ENCODE measurements at places on chromosomes 2 and 18.

- no peak for DNase-seq
Observed at GRCh38 chr2:3958969-3959368, 255.6 kb downstream of the DCDC2C start.

DNA sequence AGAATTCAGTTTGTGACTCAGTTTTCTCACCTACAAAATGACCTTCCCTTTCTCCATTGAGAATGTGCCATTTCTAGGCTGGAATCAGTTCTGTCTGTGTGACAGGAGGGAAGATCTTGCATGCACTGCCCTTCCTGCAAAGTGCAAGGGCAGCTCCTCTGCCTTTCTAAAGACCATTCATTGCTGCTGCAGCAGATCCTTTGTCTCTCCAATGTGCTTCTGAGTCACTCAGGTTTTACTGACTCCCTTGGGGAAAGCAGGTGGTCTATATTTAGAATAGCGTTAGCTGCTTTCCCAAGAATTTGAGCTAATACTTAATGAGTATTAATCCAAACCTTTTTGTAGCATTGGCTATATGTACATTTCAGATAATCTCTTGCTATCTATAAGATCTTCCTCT lies 62.5 kb downstream of the DAW1 start:
- no peak for DNase-seq

- DNase-seq = no peak
Observed at GRCh38 chr18:42824178-42824577, 291.3 kb downstream of the RIT2 start.

- DNase-seq = no peak
Observed at GRCh38 chr2:112023707-112024106, 31.4 kb upstream of the TMEM87B start.

- no peak for DNase-seq
Observed at GRCh38 chr2:72414137-72414760, 266.6 kb upstream of the CYP26B1 start.

GRCh38 chr18:72675394-72675793 lies 131.3 kb upstream of the CBLN2 start:
- DNase-seq = no peak

DNA sequence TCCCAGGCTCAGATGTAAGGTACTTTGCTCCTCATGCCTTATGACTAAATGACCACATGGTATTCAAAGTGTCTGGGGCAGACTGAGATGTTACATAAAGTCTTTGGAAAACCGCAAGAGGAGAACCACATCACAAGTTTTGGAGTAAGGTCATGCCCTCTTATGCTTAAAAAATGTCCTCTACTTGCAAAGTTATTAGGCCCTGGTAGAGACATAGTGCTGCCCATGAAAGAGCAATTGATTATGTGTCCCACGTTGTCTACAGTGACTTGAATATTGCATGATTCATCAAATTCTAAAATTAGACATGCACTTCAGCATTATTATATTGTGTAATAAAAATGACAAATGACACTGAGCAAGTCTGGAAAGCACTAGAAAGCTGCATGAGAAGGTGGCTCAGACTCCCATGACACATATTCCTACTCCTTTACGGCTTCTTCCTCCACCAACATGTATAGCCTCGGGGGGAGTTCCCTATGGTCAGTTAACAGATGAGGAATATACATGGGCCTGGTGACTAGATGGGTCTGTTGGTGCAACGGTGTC lies 602.6 kb upstream of the VRK2 start:
- DNase-seq = no peak

- DNase-seq = no peak
Observed at GRCh38 chr2:65511306-65511705, 78.9 kb upstream of the SPRED2 start.

DNA sequence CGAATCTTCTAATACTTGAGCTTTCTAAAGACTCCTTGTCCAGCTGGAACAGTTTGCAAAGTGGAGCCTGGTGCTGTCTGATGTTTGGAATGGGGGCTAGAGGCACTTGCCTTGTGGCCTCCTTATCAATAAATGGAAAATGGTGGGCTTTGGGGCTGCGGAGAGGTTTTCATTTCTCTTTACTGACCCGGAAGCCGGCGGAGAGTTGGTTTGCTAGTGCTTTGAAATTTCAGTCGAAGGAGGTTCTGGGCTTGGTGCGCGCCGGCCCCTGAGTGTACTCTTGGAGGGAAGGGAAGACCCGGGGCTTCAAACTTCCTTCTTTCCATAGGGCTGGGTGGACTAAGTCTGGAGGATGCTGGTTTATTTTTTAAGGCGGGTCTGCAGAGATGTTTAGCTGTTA lies 714 bp downstream of the RPIA start:
- DNase-seq = no peak

GRCh38 chr18:12765126-12765525 lies 62.3 kb downstream of the PSMG2 start:
- no peak for DNase-seq

GRCh38 chr2:124920448-124920847 lies 895.4 kb downstream of the CNTNAP5 start:
- DNase-seq = no peak

- no peak for DNase-seq
Observed at GRCh38 chr18:58447402-58448095, 181.3 kb downstream of the ALPK2 start.

DNA sequence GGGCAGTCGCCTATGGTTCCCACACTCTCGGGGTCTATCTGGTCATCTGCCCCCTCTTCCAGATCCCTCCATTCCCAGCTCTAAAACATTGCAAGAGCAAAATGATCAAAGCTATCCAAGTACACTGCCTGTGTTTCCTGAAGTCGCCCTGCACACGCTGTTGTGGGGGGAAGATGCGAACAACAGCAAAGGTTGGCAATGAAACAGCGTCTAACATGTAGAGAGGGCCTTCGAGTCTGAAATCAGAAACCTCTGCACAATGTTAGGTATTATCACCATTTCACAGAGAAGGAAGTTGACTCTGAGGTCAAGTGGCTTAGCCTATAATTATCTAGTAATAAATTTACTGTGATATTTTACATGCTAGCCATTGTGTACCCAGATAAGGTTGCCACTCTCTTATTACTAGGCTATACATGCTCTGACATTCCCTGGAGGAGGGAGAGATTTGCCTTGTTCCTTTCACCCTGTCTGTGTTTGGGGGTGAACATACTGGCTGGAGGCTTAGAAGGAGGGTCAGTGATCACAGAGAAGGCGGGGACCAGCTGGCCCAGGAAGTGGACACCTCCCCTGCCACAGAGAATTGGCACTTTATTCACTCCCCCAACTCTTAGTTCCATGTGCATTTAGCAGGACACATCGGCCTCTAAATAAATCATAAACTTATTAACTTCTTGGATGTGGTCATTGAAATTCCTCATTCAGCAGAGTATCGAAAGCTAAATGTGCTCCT lies 36.8 kb downstream of the KCTD1 start:
- no peak for DNase-seq

DNA sequence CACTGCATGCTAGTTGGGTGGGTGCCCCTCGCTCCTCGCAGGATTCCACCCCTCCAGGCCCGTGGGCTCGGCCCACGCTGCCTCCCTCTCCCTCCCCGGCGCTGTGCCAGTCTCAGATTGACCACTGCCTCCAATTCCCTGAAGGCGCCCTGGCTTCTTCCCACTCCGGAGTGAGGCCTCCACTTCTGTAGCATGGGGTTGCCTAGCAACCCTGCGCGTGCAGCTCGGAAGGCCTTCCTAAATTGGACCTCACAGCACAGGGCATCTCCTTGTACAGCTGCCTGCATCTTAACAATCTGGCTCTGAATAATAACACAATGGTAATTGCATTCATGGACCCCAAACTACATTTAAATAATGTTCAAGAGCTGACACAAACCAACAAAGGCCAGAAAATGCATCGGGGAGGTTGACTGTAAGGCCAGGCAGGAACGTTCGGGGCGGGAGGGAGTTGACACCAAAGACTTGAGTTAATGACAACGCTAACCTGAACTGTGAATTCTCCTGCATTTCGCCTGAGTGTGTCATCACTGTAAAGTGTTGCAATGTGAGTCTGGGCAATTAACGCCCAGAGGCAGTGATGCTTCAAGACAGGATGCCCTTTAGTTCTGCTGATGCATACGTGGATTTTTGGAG lies 222.9 kb downstream of the ZBTB7C start:
- no peak for DNase-seq

GRCh38 chr2:233820774-233821105 lies 33.6 kb downstream of the HJURP start:
- no peak for DNase-seq

GRCh38 chr2:135299658-135300244 lies 231.3 kb downstream of the ZRANB3 start:
- no peak for DNase-seq

DNA sequence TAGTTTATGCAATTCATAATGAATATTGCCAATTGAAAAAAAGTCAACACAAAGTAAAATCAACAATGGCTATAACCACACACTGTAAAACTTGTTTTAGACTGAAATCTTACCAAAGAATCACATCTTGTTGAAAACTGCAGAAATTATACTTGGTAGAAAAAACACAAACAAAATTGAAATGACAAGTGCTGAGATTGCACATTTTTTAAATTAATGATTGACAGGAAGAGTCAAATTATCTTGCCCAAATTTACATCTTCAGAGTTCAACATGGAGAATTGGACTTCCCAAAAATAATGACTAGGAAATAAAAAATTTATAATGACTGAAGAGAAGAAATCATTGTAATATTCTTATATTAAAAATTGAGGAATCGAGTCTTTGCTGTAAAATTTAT lies 84.6 kb upstream of the TTC39C start:
- no peak for DNase-seq

DNA sequence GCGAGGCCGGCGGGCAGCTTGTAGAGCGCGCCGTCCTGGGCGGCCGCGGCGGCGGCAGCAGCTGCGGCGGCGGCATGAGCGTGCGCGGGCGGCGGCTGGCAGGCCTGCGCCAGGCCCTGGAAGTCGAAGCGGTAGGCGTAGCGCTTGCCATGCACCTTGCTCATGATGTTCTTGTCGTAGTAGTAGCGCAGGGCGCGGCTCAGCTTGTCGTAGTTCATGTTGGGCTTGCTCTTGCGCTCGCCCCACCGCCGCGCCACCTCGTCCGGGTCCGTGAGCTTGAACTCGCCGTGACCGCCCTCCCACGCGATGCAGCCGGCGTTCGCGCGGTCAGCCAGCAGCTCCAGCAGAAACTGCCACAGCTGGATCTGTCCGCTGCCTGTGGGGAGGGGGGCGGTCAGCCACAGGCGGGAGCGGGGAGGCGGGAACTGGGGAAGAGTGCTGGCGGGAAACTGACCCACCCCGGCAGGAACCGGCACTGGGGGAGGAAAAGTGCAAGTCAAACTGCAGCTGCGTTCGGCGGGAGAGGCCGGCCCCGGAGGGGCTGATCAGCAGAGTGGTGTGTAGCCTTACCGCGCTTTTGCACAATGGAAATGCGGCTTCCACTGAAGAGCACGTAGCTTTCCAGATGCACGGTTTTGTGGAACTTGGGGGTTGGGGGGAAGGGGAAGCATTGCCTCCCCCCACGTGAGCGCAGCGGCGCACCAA lies 3.0 kb downstream of the FEV start:
- DNase-seq = no peak

DNA sequence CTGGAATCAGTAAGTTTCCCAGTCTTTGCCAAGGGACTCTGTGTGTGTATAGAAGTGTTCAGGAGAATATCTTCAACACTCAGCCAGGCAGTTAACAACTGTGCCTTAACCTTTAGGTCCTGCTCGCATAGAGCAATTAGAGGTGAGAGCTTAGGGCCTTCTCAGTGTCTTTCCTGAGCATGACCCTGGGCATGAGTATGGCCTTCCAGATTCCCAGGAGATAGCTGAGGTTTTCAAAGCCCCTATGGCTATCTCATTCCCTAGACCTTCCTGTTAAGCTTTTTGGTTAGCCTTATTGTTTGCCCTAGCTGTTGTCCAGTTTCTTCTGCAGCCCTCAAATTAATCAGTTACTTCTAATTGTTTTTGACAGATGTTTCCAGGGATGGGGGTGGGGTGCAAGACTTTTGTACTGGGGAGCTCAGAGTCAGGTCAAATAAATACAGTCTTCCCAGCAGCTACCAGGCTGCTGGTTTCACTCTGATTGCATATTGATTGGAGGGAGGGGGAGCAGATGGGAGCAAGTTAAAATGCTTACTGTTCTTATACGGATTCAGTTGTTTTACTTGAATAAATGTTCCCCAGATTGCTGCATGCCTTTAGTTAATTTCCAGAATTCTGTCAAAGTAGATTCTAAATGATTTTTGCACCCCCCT lies 23.1 kb downstream of the PDK1 start:
- DNase-seq = no peak

- no peak for DNase-seq
Observed at GRCh38 chr18:253121-253520, 14.7 kb downstream of the THOC1 start.

GRCh38 chr2:66438498-66438833 lies 3.5 kb downstream of the MEIS1 start:
- no peak for DNase-seq

DNA sequence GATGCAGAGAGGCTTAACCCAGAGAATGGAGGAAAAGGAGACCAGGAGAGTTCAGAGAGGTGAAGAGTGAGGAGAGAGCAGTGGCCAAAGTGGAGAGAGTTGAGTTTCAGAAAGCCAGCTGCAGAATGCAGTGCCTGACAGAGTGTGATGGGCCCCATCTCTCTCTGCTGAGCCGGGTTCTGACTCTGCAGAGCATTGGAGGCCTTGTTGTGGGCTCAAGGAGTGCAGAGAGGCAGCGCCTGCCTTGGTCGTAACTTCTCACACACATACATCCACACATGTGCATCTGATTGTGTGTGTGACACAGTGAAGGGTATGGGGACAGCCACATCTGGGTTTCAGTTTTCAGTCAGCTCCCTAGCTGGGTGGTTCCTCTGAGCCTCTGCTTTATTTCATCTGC lies 58.8 kb downstream of the AGAP1 start:
- no peak for DNase-seq

DNA sequence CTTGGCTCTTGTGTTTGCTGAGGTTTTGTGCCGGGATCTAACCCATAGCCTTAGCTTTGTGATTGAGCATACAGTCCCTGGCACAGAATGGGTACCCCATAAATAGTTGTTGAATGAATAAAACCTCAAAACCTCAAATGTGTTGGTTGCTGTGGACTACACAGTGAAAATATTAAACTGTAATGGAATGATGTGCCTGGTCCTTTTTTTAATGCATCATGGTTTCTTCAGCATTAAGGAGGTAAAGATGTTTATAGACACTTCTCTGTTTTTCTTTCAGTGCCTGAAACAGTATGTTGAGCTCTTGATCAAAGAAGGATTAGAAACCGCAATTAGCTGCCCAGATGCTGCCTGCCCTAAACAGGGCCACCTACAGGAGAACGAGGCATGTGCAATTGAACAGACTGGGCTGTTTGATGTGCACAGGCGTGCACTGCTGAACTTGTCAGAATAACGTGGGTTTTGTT lies 97.0 kb downstream of the RNF144A start:
- no peak for DNase-seq

DNA sequence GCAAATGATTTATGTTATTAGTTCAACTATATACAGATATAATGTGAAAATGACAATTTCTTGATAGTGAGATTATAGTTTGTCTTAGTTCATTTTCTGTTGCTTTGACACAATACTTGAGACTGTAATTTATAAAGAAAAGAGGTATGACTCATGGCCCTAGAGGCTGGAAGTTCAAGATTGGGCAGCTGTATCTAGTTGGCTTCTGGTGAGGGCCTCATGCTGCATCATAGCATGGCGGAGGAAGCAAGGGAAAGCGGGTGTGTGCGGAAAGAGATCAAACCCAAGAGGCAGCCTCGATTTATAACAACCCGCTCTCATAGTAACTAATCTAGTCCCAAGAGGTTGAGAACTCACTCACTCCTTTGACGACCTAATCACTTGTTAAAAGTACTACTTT lies 11.4 kb downstream of the PLEKHA3 start:
- DNase-seq = no peak

GRCh38 chr18:2961821-2962220 lies 51.1 kb downstream of the LPIN2 start:
- DNase-seq = no peak

GRCh38 chr2:55401124-55401523 lies 18.5 kb downstream of the CCDC88A start:
- DNase-seq = no peak

Measured in activated T-cell treated with anti-CD3 and anti-CD28 coated beads for 1 hour (primary cell).